A549 treated with CORT108297 at 1 μM for 4 hours (cell line): ENCODE measurements at places on chromosomes 11 and 22. TPM values are rescaled to one million over a fixed set of nuclear protein-coding genes. Genes with fewer than 3 reads are reported as not detected.

Gene PRG2
- total RNA-seq = 0.08 TPM in 1 of 5 replicates, not detected in the others

Gene MAPK12
- 19.3 to 29.1 TPM (median 25.8 TPM) in 5 replicates for total RNA-seq

Gene EEF1G
- 1,877 to 2,027 TPM (median 1,998 TPM) in 5 replicates for total RNA-seq

Gene MS4A15
- not detected in 5 replicates for total RNA-seq

Gene PIH1D2
- total RNA-seq = 0.77 to 1.5 TPM (median 0.99 TPM) in 5 replicates

Gene CRACR2B
- 2.9 to 5.2 TPM (median 4.8 TPM) in 5 replicates for total RNA-seq

Gene RCE1
- total RNA-seq = 34.5 to 52.2 TPM (median 49.8 TPM) in 5 replicates

Gene KLHDC7B
- total RNA-seq = 0.02 to 0.03 TPM (median 0.03 TPM) in 4 of 5 replicates, not detected in the other

Gene GLYATL1
- total RNA-seq = 0.15 TPM in 1 of 5 replicates, not detected in the others
